Fibroblast of the aortic adventitia (primary cell): ENCODE measurements at places on chromosomes 7 and 10.

DNA sequence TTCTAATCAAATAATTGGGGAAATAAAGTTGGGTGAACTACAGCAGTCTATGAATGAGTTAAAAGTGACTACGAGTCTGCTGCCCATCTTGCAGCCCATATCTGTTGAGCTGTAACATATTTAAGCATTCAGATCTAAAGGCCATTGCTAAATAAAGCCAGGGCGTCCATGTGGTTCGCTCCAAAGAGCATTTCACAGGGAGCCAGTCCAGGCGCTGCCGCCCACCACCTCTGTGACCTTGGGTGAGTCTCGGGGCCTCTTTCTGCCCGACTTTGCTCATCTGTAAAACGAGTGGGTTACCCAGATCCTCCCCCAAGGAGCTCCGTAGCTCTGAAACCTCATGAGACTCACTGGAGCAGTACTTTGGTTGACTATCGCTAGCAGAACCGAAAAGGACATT is 223.1 kb downstream of the CUX1 start:
- no peak for DNase-seq

DNA sequence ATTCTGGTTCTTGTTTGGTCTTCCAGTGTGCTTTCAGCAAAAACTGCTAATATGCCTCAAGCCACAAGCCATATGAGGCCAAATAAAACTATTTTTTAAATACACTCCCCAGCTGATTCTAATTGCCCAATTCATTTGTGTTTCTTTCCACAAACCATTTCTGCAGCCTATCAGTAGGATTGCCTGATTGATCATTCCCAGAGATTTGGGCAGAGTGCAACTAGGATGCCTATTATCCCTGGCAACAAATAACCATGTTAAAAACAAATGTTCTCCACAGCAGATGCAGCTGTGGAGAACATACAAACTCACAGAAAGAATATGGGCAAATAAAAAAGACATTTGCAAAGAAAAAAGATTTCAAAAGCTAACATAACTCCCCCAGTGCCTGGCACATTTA is 76.9 kb upstream of the CAV2 start:
- no peak for DNase-seq

GRCh38 chr7:152862856-152863255 is 103.3 kb downstream of the ACTR3B start:
- no peak for DNase-seq

DNA sequence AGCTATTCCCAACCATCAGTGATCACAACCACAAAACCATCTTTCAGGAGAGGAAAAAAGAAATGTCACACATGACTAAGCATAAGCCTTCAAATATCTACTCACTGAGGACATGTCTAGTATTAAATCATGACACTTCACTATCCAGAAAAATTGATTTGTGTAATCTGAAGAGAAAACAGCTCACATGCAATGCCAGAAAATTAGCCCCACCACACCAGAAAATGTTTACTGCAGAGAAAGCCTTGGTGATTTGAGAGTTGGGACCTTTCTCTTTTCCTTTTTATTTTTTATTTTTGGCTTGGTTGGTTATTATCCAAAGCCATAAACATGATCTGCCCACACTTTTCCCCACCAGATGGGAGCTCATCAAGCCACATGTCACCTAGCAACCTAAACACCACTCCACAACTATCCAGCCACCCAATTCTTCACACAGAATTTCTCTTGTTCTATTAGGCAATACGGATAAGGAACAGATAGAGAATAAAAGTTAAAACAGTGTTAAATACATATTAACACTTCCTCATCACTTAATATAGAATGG is 3.1 kb downstream of the PARD3 start:
- peak; percentile 31 for DNase-seq

GRCh38 chr7:135326636-135327280 is 93.1 kb downstream of the STRA8 start:
- DNase-seq, result peak; percentile 52

- DNase-seq, result no peak
Measured at GRCh38 chr10:131944976-131945695, 36.6 kb downstream of the BNIP3 start.

DNA sequence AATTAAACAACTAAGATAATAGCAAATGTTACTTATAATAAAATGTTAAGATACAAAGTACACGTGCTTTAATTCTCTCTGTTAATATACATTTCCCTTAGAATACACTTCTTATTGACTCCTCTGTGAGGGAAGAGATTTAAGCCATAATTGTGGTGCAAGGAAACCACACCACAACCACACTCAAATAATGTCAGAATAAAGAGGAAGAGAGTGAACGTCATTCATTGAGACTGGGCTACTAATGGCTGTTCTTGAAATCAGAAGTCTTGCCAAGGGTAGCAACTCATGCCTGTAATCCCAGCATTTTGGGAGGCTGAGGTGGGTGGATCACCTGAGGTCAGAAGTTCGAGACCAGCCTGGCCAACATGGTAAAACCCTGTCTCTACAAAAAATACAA is 10.0 kb downstream of the FAM171A1 start:
- DNase-seq, result no peak
